Activated T-cell treated with anti-CD3 and anti-CD28 coated beads, Interleukin-2, amount 50 U/mL, for 72 hours (primary cell): ENCODE measurements at places on chromosomes 5 and 9. TPM values are rescaled to one million over a fixed set of nuclear protein-coding genes. Genes with fewer than 3 reads are reported as not detected.

DNA sequence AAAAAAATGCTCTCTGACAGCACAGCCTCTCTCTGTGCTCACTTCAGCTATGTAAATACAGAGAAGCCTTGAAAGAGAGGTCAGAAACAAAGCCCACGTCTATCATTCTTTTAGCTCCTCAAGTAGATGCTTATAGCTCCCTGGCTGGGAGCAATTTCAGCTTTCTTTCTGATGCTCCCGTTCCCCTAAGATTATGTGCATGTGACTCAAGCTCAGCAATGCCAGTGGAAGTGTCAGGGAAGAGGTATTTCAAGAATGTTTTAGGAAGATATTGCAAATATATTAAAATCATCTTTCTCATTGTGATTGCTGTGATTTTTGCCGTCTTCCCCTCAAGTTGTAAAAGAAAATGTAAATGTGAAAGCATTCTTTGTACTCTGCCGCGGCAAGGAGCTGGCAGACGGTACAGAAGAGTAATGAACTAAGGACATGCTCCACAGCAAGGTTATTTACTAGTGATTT lies 1353.7 kb upstream of the ACO1 start:
- no peak for DNase-seq

DNA sequence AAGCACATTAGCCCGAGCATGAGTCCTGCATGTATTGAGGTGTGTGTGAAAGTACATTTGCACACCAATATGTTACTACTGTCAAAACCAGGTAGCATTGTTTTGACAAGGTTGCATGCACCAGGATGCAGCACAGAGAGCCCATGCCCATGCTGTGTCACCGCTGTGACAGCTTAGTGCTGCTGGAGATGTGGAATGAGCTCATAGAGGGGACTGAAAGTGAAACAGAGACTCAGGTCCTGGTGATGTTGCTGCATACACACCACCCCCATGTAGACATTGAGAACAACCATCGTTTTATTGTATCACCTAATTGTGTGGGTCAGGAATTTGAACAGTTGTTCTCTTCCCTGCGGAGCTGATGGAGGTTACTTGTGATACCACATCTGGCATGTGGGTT lies 53.0 kb downstream of the GADD45G start:
- DNase-seq = peak; percentile 31

- no peak for DNase-seq
Observed at GRCh38 chr5:5721881-5722280, 299.4 kb downstream of the ICE1 start.

DNA sequence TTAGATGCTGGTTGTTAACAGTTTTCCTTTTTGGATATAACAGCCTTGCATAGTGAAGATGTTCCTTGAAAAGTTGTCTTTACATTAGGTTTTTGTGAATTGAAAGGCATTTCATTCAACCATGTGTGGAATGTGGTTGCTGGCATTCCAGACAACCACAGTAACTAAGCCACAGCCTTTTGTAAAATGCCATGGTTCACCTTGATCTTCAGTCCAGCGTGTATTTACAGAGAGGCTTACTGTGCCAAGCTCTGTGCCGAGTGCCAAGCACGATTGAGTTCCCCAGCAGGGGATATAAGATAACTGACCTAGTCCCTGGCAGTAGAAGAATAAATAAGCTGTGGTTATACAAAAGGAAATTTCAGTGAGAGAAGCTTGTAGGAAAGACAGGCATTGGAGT lies 4.9 kb downstream of the EXOSC2 start:
- DNase-seq = no peak

- no peak for DNase-seq
Observed at GRCh38 chr9:96149533-96150280, 152.3 kb downstream of the HSD17B3 start.

GRCh38 chr5:56339732-56340131 lies 106.6 kb upstream of the ANKRD55 start:
- DNase-seq = no peak

- DNase-seq = no peak
Observed at GRCh38 chr5:69504036-69504435, 11.4 kb downstream of the OCLN start.

DNA sequence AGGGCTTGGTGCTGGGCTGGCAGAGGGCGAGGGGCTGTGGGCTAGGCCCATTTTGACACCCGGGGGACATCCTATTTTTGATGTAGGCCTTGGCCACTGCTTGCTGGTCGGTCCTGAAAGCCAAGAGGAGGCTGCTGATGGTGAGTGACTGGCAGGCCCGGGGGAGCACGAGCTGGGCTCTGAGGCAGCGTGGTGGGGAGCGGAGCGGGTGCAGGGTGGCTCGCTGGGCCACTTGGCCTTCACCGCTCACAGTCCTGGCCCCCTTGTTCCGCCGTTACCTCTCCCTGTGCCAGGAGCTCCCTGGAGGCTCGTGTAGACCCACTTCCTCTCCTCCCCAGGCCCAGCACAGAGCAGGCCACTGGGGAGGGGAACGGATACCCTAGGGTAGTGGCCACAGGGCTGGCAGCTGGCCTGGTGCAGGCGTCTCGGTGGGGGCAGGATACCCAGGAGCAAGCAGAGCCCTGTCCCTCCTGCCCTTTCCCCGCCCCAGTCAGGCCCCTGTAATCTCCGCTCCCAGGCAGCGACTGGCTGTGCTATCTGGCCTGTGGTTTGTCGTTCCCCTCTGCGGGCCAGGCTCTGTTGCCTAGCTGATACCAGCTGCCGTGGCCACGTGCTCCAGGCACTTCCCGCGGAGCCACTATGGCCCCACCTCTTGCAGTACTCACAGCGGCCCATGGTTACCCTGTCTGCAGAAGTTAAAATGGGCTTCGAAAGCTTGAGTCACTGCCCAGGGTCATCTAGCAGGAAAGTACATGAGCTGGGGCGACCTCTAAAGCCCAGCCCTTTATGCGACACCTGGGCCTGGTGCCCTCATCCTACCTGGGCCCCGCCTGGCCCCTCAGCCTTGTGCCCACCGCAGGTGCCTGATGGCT lies 11.7 kb upstream of the DOLPP1 start:
- DNase-seq = peak; percentile 56

DNA sequence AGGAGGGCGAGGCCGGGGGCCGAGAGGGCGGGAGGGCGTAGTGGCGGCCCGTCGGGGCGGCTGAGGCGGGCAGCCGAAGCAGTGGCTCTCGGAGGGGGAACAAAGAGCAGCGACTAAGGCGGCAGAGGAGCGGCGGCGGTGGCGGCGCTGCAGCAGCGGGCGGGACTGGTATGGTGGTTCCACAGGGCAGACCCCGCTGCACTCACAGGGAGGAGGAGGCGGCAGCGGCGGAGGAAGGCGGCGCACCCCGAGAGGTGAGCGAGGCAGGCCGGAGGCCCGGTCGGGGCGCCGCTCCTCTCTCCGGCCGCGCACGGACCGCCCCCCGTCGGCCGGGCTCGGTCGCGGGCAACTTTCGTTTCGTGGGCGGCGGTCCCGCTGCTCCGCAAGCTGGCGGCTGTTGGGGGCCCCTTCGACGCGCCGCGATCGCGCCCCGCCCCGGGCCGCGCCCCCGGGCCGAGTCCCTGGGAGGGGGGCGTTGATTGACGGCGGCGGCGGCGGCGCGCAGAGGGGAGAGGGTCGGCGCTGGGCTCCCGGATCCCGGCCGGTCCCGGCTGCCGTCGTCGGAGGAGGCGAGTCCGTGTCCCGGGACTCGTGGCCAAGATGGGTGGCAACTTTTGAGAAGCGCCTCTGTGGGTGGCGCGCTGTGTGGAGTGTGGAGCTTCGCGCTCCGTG lies 467 bp downstream of the CNOT6 start:
- peak; percentile 65 for DNase-seq

GRCh38 chr5:159096924-159097783 lies 2.6 kb downstream of the EBF1 start:
- DNase-seq = no peak

- DNase-seq = peak; percentile 15
Observed at GRCh38 chr5:32942225-32942989, 231.3 kb downstream of the NPR3 start.

DNA sequence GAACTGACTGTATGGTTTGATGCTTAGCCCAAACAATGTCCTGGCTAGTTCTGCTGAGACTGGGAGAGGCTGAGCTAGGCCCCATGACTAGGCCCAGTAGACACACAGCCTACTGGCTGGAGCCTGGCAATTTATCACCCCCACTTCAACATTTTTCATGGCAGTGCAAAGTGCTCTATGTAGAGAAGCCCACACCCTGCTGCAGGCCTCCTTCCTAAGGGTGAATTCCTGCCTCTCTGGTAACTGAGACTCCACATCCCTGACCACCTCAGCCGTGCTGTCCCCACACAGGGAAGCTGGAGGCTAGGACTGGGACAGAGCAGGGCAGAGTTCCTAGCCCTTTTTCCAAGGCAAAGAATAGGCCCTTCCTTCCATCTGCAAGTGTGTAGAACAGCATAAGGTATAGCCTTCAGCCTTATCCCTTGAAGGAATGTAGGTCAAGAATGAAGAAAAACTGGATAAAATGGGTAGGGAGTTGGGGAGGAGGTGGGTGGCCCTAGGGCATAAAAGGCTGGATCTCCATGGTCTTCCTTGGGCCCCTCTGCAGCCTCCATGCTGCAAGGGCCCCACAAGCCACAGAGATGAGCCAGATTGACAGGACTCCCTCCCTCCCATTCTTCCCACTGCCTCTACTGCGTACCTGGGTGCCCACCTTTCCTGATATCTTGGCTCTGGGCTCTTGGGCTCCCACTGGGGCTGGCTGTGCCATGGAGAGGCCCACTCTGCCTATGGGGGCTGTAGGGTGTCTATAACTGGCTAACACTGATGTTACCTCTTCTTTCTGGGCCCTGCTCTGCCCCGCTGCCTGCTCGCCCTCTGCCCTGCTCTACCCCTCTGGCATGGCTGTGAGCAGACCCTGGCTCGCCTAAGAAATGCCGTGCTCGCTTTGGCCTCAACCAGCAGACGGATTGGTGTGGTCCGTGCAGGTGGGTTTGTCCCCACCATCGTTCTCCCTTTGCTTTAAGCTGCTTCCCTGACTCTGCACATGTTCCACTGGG lies 29.8 kb downstream of the TCF7 start:
- DNase-seq = peak; percentile 1

- peak; percentile 18 for DNase-seq
Observed at GRCh38 chr9:133991214-133991921, 756 bp downstream of the VAV2 start.

GRCh38 chr5:96228408-96228807 lies 204.6 kb downstream of the PCSK1 start:
- DNase-seq = no peak

DNA sequence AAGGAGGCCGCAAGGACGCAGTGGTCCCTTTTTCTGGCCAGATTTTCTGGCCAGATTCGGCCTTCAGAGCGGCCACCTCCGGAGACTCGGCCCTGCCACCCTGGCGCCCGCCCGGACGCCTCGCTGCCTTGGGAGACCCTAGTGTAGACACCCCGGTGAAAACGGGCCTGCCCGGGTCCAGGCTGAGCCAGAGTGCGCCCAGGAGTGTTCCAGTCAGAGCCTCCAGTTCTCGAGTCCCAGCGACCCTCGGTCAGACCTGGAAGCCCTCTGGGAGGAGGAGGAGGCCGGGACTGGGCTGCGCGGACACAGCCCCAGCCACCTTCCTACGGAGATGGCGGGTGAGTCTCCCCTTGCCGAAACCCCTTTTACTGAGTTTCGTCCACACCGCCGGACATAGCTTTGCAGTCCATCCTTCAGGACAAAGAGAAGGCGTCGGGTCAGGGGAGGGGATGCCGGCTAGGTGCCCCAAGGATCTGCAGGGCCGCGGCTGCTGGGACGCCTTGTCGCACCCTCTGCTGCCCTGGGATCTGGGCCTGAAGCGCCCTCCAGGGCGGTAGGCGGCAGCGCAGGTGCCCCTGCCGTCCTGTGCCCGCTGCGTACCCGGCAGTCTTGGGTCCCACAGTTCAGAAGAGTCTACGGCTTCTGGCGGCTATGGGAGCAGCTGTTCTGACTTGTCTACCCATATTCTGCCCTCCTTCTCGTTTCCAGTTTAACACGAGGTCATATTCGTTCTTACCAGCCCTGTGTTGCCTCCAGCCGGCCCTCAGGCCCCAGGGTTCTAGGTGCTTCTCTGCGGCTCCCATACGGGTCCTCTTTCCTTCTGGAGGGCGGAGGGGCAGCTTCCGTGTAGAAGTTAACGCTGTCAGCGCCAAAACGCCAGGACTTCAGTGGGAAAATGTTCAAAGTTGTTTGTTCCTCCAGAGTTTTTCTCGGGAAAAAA lies 1771.7 kb upstream of the CDH9 start:
- DNase-seq = no peak

GRCh38 chr9:127966416-127967150 lies 14.2 kb downstream of the EEIG1 start:
- no peak for DNase-seq

DNA sequence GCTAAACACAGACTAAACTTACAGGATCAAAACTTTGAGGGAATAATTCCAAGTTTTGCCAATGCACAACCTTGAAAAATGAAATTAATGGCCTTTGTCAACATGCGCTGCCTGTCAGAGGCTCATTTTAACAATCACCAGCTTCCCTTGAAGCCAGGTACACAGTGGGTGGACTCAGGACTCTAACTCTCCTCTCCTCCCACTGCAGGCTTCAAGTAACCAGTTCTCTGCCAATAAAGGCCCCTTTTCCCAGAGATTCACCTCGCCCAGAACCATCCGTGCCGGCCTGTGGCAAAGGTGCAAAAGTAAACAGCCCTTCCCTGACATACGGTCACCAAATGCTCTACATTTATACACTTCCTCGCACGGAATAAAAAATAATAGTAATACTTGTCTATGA lies 18.4 kb upstream of the FBP2 start:
- no peak for DNase-seq

DNA sequence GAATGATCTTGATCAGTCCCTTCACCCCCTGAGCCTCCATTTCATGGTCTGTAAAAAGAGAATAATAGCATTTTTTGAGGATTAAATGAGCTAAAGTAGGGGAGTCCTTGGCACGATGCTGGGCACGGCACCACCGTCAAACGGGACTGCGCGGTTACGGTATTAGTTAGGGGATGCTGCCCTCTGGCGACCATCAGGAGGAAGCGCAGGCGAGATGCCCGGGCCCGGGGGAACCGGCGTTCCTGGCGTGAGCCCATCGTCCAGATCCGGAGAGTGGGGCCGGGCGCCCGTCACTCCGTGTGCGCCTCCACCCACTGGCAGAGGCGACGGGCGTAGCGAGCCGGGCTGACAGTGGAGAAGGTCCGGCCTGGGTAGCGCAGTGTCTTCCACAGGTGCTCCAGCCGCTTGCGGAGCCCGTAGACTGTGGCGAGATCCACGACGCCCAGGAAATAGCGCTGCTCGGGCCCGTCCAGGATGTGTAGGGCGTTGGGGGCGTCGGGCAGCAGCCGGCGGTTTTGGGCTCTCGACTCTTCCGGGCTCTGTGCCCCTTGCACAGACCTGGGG lies 4.8 kb upstream of the ST6GALNAC4 start:
- DNase-seq = peak; percentile 80

GRCh38 chr9:78612091-78612490 lies 315.2 kb downstream of the PSAT1 start:
- DNase-seq = no peak

GRCh38 chr5:14228219-14228618 lies 85.1 kb downstream of the TRIO start:
- no peak for DNase-seq

Gene IRX2
- total RNA-seq = not detected

Gene PCDHGA7
- not detected for total RNA-seq

Gene ANXA2R
- total RNA-seq = 9.9 TPM

Gene FOXD4L5
- 0.26 TPM for total RNA-seq

Gene SHC3
- not detected for total RNA-seq

Gene PHAX
- 30.6 TPM for total RNA-seq

Gene ANKRD34B
- total RNA-seq = not detected

Gene OR2Y1
- not detected for total RNA-seq

Gene ZSWIM6
- 6.9 TPM for total RNA-seq
